Heart right ventricle (tissue), 16 donors: ENCODE measurements at places on chromosomes 4 and X. TPM values are rescaled to one million over a fixed set of nuclear protein-coding genes. Genes with fewer than 3 reads are reported as not detected.

- peaks cover 97% of the 10 kb centered on the region for H3K36me3 ChIP-seq
- H3K27me3 ChIP-seq = no peaks in the 10 kb centered on the region
- no peak overlapping the region for H3K4me3 ChIP-seq
- H3K27ac ChIP-seq = no peak overlapping the region
- DNase-seq = no peak
- H3K4me1 ChIP-seq = no peaks in the 10 kb centered on the region
Observed at GRCh38 chrX:40055495-40055894, 42.3 kb downstream of the BCOR start.

GRCh38 chr4:91525621-91526020 is 778.1 kb upstream of the GRID2 start:
- no peaks in the 10 kb centered on the region for H3K4me1 ChIP-seq
- H3K4me3 ChIP-seq = no peak overlapping the region
- no peak for DNase-seq
- H3K27me3 ChIP-seq = no peaks in the 10 kb centered on the region
- H3K27ac ChIP-seq = no peak overlapping the region

NAA15 gene
- polyA plus RNA-seq = 8.2 TPM

DNA sequence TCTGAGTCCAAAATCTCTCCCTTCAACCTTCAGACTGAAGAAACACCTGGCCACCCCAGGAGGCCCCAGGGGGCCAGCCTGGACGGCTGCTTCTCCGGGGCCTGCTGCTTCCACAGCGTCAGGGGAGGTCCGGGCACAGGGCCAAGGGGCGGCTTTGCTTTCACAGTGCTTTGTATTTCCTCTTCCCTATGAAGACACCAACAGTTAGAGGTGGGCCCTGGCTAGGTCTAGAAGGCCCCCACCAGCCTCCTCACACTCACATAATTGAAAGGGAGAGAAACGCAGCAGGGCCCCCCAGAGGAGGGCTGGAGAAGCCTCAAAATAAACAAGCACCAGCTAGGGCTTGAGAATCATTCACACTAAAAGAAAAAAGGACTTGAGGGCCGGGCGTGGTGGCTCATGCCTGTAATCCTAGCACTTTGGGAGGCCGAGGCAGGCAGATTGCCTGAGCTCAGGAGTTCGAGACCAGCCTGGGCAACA is 17.8 kb downstream of the SCD5 start:
- H3K36me3 ChIP-seq = no peaks in the 10 kb centered on the region
- H3K4me3 ChIP-seq = no peak overlapping the region
- no peak overlapping the region for H3K27ac ChIP-seq
- DNase-seq = peak; percentile 85
- H3K4me1 ChIP-seq = peaks cover 23% of the 10 kb centered on the region

METTL14 gene
- polyA plus RNA-seq = 4.8 TPM

DNA sequence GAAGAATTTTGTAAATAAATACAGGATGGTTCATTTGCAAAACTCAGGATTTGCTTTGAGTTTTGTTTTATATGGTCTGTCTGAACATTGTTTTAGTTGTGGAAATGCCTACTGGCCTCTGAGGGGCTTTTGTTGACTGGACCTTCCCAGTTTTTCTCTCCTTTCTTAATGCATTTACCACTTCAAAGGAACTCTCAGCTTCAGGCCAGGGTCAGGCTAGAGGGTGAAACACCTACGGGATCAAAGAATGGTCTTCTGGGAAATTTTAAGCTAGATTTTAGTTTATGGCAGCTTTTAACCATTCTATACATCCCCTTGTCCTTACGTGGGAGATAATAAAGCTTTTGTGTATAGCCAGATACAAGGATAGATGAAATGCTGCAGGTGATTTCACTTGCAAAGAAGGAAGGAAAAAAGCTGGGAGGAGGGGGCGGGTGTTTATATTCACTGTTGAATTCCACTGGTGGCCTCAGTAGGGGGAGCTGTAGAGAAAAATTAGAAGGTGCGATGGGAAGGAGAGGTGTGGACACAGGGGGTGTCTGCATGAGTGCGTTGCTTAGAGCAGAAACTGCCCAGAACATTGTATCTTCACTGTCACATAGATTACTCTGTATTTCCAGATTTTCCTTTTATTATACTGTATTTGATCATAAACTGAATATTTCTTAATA is 151.8 kb downstream of the TSPAN5 start:
- H3K4me1 ChIP-seq = peaks cover 6% of the 10 kb centered on the region
- no peak overlapping the region for H3K27ac ChIP-seq
- H3K27me3 ChIP-seq = no peaks in the 10 kb centered on the region
- no peaks in the 10 kb centered on the region for H3K36me3 ChIP-seq
- no peak overlapping the region for H3K4me3 ChIP-seq
- no peak for DNase-seq

- no peaks in the 10 kb centered on the region for H3K4me1 ChIP-seq
- no peaks in the 10 kb centered on the region for H3K27me3 ChIP-seq
Observed at GRCh38 chrX:19744231-19744630, 143.2 kb downstream of the SH3KBP1 start.

ARR3 gene
- not detected for polyA plus RNA-seq

REPS2 gene
- 0.78 TPM for polyA plus RNA-seq

DNA sequence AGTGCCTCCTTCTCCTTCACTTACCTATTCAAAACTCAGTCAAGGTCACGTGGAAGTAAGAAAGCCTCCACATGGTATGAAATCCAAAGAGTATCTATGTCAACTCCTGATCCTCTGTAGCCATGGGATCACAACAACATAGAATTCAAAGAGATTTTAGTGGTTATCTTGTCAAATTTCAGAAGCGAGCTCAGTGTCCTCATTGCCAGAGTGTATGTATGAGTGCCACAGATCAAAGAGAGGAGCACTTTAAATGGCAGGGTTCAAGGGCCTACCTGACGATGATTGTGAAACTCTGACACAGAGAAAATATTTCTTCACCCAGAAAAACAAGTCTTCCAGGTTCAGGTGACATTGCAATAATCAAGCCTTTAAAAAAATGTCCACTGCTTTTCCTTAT is 1.2 kb upstream of the ACE2 start:
- H3K36me3 ChIP-seq = no peaks in the 10 kb centered on the region
- no peak overlapping the region for H3K4me3 ChIP-seq
- H3K27me3 ChIP-seq = no peaks in the 10 kb centered on the region
- no peaks in the 10 kb centered on the region for H3K4me1 ChIP-seq

- H3K36me3 ChIP-seq = no peaks in the 10 kb centered on the region
- no peak for DNase-seq
- H3K4me3 ChIP-seq = no peak overlapping the region
- no peak overlapping the region for H3K27ac ChIP-seq
- no peaks in the 10 kb centered on the region for H3K4me1 ChIP-seq
- H3K27me3 ChIP-seq = no peaks in the 10 kb centered on the region
Observed at GRCh38 chr4:49032440-49033161, 46.5 kb downstream of the CWH43 start.

SLC49A3 gene
- polyA plus RNA-seq = 8.8 TPM

DNA sequence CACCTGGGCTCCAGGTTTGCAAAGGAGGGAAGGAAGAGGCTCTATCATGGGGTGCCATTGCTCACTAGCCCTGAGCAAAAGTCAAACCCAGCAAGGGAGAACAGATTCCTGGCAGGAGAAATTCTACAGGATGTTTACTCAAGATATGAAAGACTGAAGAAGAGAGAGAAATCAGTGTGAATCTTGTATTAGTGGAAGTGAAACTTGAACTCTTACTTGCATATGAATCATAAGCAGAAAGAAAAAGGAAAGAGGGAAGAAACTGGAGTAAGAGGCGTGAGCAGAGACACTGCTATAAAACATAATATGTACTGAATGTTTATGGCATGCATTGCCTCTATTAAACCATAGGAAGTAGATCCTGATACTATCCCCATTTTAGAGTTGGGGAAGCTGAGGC is 60.9 kb downstream of the C4orf46 start:
- H3K27ac ChIP-seq = no peak overlapping the region
- H3K36me3 ChIP-seq = no peaks in the 10 kb centered on the region
- no peak overlapping the region for H3K4me3 ChIP-seq
- no peaks in the 10 kb centered on the region for H3K27me3 ChIP-seq

GRCh38 chr4:98521486-98521885 is 136.9 kb downstream of the TSPAN5 start:
- H3K36me3 ChIP-seq = no peaks in the 10 kb centered on the region
- peak overlapping the region; percentile 17 for H3K27ac ChIP-seq
- DNase-seq = no peak
- peaks cover 16% of the 10 kb centered on the region for H3K4me1 ChIP-seq
- H3K4me3 ChIP-seq = no peak overlapping the region

- H3K27me3 ChIP-seq = no peaks in the 10 kb centered on the region
- H3K27ac ChIP-seq = no peak overlapping the region
- H3K36me3 ChIP-seq = no peaks in the 10 kb centered on the region
- no peak for DNase-seq
Observed at GRCh38 chr4:165556383-165556782, 177.6 kb downstream of the CPE start.

DNA sequence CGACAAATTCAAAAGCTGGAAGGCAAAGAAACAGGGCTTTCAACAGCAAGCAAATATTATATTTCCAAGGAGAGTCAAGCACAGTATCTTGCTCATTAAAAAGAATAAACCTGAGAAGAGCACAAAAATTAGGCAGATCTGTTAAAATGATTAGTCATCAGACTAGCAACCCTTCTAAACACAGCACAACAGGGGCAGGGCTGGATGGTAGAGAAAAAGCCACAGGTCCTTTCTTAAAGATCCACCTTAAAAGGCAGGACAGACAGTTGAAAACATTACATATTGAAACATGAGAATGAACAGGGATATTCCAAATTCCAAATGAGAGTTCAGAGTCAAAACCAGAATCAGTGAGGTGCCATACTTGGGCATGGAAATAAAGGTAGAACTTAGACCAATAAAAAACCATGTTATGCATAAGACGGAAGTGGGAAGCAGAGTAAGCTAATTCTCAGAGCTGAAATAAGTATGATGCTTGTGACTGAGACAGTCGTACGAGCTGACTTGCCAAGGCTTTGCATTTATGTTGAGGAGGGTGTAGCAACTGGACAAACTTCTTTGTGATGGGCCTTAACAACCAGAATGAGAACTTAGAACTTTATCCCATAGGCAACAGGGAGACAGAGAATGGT is 126.9 kb upstream of the FAM9B start:
- no peak overlapping the region for H3K27ac ChIP-seq
- H3K36me3 ChIP-seq = no peaks in the 10 kb centered on the region
- no peak for DNase-seq
- no peaks in the 10 kb centered on the region for H3K4me1 ChIP-seq
- H3K4me3 ChIP-seq = no peak overlapping the region

DNA sequence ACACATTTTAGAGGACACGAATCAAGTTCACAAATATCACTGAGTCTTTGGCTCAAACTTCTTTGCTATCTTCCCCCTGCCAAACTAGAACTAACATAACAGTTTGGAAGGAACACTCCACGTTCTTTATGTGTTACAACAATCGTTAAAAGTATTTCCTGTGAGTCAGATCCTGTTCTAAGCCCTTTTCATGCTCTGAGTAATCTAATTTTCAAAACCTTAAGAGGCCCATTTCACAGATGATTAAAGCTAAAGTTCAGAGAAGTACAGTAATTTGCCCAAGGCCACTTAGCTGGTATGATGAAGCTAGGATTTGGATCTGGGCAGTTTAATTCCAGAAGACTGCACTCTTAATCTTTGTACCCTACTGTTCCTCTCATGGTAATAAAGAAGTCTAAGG is 854.4 kb upstream of the INTU start:
- no peak overlapping the region for H3K4me3 ChIP-seq
- no peaks in the 10 kb centered on the region for H3K4me1 ChIP-seq
- H3K27me3 ChIP-seq = no peaks in the 10 kb centered on the region
- H3K27ac ChIP-seq = no peak overlapping the region
- no peaks in the 10 kb centered on the region for H3K36me3 ChIP-seq

NHSL2 gene
- 0.86 TPM for polyA plus RNA-seq

PNMA5 gene
- polyA plus RNA-seq = not detected

GRCh38 chr4:184818216-184818564 is 7.6 kb downstream of the ACSL1 start:
- no peak overlapping the region for H3K4me3 ChIP-seq
- no peaks in the 10 kb centered on the region for H3K36me3 ChIP-seq
- H3K27me3 ChIP-seq = no peaks in the 10 kb centered on the region
- H3K4me1 ChIP-seq = peaks cover 84% of the 10 kb centered on the region
- peak overlapping the region; percentile 96 for H3K27ac ChIP-seq

DNA sequence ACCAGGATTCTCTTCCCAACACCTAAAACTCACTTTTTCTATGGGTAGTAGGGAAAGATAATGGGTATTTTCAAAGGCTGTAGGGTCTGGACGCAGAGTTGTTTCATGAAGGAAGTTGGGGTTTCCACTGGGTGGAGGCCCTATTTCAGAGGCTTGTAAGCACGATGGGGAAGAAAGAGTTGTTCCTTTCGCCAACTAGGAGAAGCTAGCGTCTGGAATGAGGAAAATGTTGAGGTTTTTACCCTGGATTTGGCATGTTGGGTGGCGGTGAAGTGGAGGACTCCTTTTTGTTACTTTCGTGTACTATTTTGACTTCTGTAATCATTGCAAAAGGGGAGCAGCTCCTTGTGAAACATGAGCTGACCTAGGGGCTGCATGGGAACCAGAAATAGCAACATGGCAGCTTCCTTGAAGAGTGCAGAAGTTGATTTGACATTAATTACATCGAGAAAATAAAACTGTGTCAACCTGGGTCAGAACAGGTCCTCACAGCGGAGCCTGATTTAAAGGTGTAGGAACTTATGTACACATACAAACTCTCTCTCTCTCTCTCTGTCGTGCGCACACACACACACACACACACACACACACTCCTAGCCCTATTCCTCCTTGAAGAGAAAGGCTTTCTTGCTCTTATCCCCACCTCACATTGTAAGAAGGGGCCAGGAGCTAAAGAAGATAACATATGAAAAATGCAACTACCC is 19.1 kb downstream of the VSIG4 start:
- H3K4me1 ChIP-seq = peaks cover 56% of the 10 kb centered on the region
- DNase-seq = no peak
- no peak overlapping the region for H3K4me3 ChIP-seq
- H3K27me3 ChIP-seq = peaks cover 7% of the 10 kb centered on the region

DNA sequence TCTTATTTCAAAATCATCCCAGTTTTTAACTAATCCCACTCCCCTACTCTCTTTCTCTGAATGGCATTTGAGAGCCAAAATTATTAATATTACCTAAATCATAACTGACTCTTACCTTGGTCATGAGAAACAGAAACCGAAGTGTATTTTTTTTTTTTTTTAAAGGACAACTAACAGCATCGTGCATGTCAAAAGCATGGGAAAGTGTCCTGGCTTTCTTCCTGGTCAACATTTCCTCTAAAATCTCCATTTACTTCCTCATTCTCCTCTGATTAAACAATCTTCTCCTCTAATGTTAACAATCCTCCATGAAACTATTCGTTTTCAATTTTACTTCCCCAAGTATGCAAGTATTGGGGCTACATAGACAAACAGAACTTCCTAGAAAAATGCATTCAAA is 2.1 kb upstream of the STS start:
- no peak overlapping the region for H3K4me3 ChIP-seq
- no peak for DNase-seq
